Stimulated activated naive CD8-positive, alpha-beta T cell treated with anti-CD3 and anti-CD28 coated beads, Interleukin-15, amount 100 ng/mL, for 72 hours (primary cell): ENCODE measurements at places on chromosomes 6 and 20.

- peak; percentile 88 for DNase-seq
Observed at GRCh38 chr20:62159839-62160238, 16.3 kb downstream of the SS18L1 start.

DNA sequence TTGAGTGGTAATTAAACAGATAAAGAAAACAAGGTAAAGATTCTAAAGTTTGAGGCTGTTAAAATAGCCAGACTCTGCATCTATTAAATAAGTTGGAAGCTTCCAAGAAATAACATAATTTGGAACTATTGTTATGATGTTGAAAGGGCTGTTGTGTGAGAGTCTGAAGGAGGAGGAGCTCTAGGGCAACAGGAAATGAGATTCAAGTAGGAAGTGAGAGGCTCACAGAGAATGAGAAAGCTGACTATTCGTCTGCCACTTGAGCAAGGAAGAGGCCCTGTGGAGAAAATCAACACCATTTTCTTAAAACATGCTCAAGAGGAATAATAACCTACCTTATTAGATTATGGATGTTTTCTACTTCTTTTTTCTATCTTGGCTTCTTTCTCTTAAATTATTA lies 185.2 kb downstream of the SLC24A3 start:
- DNase-seq = no peak

DNA sequence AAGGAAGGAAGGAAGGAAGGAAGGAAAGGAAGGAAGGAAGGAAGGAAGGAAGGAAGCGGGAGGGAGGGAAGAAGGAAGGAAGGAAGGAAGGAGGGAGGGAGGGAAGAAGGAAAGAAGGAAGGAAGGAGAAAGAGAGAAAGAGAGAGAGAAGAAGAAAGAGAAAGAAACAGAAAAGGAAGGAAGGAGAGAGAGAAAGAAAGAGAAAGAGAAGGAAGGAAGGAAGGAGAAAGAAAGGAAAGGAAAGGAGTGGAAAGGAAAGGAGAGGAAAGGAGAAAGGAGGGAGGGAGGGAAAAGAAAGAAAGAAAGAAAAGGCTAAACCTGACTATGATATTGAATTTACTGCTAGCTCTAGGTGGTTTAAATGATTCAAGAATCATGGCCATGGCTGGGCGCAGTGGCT lies 5.3 kb upstream of the ASIP start:
- no peak for DNase-seq

- DNase-seq = no peak
Observed at GRCh38 chr20:8575114-8575513, 443.0 kb downstream of the PLCB1 start.

GRCh38 chr6:132357120-132357519 lies 44.2 kb downstream of the MOXD1 start:
- no peak for DNase-seq

DNA sequence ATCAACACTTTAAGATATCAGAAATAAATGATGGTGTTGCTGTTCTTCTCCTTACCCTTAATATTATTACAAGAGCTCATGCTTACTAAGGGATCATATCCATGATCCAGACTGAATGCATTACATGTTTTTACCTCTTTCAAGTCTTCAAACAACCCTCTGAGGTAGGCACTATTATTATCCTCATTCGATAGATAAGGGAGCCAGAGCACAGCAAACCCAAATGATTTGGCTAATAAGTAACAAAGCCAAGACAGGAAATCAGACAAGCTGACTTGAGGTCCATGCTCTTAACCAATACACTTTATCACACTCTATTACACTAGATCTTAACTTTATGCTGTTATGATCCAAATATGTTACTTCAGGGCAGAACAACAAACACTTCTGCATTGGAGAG lies 145.9 kb downstream of the RALGAPA2 start:
- no peak for DNase-seq

GRCh38 chr20:4076033-4076432 lies 60.7 kb upstream of the RNF24 start:
- DNase-seq = no peak

- peak; percentile 45 for DNase-seq
Observed at GRCh38 chr20:59004493-59004762, 2.6 kb downstream of the CTSZ start.

- DNase-seq = no peak
Observed at GRCh38 chr6:126051791-126052190, 65.5 kb downstream of the TRMT11 start.

DNA sequence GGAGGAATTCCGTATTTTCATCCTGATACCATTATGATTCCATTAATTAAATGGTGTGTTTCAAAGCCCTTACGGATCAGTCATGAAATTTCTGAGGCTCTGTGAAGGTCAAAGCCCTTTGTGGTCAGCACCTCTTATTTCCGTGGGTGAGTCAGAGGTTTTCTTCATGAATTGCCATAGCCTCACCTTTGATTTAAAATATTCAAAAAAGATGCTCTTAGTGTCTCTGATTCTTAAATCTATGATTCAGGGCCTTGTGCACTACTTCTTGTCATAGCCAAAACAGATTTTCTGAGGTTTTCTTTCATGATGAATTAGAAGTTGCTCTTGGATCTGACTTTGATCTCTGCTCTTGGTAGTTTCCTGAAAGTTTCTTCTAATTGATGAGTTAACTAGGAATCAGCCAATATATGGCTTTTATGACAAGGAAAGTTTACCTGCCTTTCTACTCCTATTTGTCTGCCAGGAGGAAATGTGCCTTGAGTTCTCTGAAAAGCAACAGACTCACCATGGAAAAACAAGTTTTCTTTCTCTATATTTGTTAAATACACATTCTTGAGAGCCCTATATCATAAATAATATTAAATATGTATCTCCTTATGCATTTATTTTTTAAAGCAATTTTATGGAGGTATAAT lies 613.0 kb downstream of the UTRN start:
- DNase-seq = no peak

- DNase-seq = peak; percentile 70
Observed at GRCh38 chr20:41011551-41012067, 17.0 kb upstream of the TOP1 start.

- no peak for DNase-seq
Observed at GRCh38 chr20:22438346-22438745, 146.0 kb downstream of the FOXA2 start.

DNA sequence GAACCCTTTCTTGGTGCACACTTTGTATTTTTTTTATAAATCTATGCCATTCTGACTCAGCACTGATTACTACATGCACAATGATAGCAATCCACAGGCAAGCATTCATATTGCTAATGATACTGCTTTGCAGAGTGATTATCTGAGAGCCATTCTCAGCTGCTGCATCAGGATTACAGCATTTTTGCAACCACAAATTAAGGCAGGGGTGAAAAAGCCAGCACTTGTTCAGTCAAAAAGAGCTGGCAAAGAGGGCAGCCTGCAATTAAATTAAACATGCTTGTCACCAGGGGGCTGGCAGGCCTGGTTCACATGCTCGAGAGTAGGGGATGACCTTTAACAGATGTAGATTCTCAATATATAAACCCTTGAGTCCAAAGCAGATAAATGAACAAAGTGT lies 40.7 kb upstream of the SLC17A4 start:
- no peak for DNase-seq

DNA sequence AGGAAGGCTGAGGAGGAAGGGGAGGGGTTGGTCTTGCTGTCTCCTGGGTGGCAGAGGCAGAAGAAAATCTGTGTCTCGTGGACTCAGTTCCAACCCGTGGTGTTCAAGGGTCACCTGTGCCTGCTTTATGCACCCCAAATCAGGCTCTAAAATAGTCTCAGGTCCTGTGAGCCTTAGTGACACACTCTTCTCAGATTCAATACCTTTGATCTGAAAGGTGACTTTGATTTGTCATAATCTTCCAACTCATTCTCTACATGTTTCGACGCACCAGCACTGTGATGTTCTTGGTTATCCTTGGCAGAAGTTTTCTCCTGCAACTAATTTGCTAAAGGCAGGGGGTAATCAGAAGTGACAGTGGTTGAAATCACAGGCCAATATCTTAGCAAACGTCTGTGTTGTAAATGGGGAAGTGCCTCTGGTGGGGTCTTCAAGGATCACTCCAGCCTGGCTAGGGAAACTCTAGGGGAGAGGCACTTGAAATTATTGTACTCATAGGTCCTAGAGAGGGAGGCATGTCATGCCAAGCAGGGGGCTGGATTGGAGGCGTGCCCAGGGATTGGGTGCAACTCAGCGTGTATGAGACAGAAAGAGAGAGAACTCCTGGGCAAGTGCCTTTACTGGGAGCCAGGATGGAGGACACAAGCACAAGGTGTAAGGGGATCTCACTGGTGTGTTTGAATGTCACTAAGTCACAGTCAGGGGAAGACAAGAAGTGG lies 19.0 kb upstream of the PRND start:
- no peak for DNase-seq

DNA sequence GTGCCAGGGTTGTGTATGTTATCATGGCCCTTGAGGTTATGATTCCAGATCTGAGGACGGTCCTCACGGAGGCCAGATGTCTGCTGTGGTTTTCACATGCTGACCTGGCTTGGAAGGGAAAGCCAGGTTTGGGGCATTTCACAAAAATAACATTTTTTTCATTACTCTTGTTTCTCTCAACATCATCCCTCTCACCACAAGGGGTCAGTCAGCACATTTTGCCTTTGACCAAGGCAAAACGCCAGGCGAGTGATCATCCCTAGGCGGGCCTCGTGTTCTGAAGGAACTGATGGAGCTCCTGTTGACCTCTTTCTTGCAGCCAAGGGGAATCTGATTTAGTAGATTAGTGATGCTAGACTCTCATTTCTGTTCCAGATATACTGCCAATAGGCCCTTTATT lies 133.5 kb downstream of the TBC1D7 start:
- DNase-seq = no peak

- peak; percentile 21 for DNase-seq
Observed at GRCh38 chr20:35539756-35540212, 2.1 kb upstream of the ERGIC3 start.

GRCh38 chr6:33975661-33976436 lies 170.0 kb downstream of the GRM4 start:
- no peak for DNase-seq

DNA sequence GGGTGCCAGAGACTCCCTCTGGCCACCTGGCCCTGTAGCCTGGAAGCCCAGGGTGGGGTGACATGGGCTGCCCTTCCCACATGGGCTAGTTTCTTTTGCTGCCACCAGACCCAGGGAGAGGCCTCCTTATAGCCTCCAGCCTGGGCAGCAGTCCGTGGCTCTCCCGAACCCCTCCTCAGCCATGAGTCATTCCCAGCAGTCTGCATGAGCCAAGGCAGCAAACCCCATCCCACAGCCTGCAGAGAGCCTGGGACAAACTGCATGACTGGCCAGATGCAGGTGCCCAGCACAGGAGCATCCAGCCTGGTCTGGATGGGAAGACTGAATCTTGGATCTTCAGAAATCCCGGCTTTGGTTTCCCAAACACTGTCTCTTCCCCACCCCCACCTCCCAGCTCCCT lies 75.7 kb downstream of the MRPL14 start:
- DNase-seq = no peak

DNA sequence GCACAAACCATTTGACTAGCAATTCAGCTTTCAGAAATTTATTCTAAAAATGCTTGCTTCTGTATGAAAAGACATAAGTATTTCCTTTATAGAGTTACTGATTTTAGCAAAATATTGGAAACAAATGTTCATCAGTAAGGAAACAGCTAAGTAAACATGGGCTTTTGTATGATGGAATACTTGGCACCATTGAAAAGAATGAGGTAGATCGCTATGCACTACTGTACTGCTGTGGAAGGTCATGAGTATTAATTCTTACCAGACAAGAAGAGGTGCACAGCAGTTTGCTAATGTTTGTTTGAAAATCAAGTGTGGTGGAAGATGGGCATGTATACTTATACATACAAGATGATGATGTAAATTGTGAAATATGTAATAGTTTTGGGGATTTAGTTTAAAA lies 73.0 kb downstream of the FARS2 start:
- DNase-seq = no peak

DNA sequence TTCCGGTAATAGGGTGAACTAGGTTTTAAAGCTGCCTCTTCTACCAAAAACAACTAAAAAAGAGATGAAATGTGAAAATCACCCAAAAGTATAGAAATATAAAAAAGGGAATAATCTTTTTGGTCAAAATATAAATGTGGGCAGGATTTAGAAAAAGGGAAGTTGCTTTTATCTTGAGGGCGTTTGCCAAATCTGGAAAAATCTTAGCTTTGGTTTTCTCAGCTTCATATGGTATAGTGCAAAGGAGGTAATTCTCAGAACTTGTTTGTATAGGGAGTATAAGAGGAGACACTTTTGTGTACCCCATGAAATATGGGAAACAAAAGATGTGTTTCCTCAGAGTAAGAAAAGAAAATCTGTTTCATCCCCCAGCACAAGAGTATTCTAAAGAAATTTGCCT lies 54.2 kb upstream of the TRIM26 start:
- DNase-seq = no peak
